Anterior cingulate cortex (tissue), 58 donors: ENCODE measurements at places on chromosomes 4 and X.

GRCh38 chr4:168731706-168732414, 235.0 kb downstream of the PALLD start:
- DNase-seq = no peak

- DNase-seq = no peak
Measured at GRCh38 chrX:131977619-131978018, 45.5 kb upstream of the STK26 start.

DNA sequence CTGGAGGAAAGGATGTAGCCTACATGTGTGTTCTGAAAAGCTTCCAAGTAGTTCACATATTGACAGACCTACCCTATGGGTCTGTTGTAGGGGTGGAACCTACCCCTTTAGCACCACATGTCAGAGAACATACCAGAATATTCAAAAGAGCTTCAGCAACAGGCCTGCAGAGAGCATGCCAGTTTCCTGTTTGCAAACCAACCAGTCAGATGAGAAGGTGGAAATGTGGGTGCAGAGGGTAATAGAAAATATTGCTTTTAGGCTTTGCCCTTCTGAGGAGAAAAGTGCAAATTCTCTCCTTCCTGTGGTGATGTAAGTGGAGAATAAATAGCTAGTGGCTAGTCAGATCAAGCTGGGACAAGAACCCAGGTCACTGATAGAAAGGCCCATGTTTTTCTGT, 16.4 kb downstream of the INTS6L start:
- no peak for DNase-seq

DNA sequence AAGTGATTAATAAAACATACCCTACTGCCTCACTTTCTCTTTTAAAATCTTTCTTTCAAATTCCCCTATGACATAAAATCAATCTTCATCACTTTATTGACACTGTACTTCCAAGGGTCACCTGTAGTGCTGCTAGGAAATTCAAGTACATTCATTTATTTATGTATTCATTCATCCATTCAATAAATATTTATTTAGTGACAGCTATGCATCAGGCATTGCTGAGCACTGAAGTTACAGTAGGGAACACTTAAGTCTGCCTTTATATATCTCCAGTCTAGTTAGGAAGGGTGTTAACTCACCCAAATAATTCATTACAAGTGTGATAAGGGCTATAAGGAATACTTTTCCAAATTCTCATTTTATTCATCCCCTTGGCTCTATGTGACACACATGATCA, 2.3 kb downstream of the SYTL5 start:
- DNase-seq = no peak

GRCh38 chr4:128060121-128060698, 902 bp upstream of the LARP1B start:
- DNase-seq = peak; percentile 0

GRCh38 chrX:155127465-155127864, 56.2 kb downstream of the BRCC3 start:
- DNase-seq = no peak

GRCh38 chr4:38565271-38566199, 98.5 kb upstream of the KLF3 start:
- no peak for DNase-seq

GRCh38 chrX:15221321-15221720, 48.6 kb downstream of the ASB9 start:
- no peak for DNase-seq

GRCh38 chrX:152926279-152926678, 28.4 kb downstream of the ZNF185 start:
- peak; percentile 2 for DNase-seq
